Astrocyte (in vitro differentiated cells and primary cell): ENCODE measurements at places on chromosomes 6 and 20.
A peak's percentile ranks its signal among the peaks of the same experiment; 100 is the strongest.

DNA sequence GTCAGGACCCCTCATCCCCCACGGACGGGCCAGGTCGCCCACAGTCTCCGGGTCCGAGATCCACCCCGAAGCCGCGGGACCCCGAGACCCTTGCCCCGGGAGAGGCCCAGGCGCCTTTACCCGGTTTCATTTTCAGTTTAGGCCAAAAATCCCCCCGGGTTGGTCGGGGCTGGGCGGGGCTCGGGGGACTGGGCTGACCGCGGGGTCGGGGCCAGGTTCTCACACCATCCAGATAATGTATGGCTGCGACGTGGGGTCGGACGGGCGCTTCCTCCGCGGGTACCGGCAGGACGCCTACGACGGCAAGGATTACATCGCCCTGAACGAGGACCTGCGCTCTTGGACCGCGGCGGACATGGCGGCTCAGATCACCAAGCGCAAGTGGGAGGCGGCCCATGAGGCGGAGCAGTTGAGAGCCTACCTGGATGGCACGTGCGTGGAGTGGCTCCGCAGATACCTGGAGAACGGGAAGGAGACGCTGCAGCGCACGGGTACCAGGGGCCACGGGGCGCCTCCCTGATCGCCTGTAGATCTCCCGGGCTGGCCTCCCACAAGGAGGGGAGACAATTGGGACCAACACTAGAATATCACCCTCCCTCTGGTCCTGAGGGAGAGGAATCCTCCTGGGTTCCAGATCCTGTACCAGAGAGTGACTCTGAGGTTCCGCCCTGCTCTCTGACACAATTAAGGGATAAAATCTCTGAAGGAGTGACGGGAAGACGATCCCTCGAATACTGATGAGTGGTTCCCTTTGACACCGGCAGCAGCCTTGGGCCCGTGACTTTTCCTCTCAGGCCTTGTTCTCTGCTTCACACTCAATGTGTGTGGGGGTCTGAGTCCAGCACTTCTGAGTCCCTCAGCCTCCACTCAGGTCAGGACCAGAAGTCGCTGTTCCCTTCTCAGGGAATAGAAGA lies 978 bp downstream of the HLA-A start:
- DNase-seq, result no peak

DNA sequence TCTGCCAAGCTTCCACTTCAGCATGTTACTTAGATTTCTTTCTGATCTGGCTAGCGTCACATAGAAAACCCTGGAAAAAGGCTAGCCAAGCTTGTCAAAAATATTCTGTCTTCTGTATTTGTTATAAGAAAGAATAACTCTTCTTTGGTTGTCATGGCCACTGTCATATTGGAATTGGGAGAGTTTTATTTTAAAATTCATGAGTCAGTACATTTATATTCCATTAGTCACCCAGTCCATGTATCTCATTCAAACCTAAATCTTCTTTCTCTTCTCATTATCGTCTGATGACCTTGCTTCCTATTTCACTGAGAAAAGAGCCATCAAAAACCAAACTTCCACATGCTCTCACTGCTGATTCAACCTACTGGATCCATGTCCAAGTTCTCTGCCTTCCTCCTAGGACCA lies 65.7 kb downstream of the EPM2A start:
- DNase-seq, result peak; percentile 81

DNA sequence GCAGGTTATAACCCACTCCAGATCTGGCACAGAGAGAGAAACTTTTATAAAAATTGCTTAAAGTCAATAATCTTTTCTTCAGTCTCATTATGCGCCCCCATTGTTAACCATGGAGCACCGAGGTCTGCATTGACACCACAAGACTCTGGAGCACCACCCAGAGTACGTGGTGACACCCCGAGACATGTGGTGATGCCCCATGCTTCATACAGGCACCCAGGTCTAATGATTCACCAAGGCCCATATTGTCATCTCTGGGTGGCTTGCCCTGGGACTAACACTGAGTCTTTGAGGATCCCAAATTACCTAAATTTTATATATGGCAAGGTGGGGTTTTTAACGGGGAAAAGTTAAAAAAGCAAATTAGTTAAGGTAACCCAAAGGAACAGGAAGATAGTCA lies 31.1 kb downstream of the CD109 start:
- DNase-seq, result no peak

DNA sequence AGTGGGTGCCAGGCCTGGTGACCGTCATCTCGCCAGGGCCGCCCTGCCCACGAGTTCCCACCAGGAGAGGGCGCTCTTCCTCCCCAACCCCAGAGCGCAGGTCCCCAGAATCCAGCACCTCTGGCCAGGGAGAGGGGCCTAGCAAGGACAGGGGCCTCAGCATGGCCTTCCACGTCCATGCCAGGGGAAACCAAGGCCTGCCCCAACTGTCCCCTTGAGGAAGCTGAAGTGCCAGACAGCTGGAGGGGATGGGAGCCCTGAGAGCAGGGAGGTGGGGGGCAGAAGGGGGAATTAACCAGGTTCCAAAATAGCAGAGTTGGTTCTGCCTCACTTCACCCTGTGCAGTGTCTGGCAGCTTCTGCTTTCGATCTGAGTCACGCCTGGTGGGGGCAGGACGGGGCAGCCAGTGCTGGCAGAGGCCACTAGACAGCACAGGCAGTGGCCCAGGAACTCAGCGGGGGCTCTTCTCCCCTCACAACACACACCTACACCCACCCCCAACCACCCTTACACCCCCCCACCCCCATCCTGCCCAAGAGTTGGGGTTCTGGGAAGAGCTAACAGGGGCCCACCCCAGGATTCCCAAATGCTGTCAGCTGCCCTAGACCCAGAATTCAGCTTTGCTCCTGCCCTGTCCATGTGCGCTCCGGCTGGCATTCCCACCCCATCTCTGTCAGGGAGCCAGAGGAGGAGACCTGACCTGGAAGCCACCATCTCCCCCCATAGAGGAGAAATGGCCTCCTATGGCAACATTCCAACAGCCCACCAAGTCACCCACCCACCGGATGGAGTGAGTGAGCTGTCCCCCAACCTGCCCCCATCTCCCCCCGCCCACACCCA lies 29.2 kb downstream of the TFEB start:
- peak; percentile 61 for DNase-seq

GRCh38 chr6:132300323-132300949 lies 100.8 kb downstream of the MOXD1 start:
- DNase-seq, result peak; percentile 17

- DNase-seq, result peak; percentile 95
Observed at GRCh38 chr6:10316373-10316721, 98.5 kb downstream of the TFAP2A start.

GRCh38 chr20:45293041-45294002 lies 13.3 kb upstream of the RBPJL start:
- peak; percentile 19 for DNase-seq

DNA sequence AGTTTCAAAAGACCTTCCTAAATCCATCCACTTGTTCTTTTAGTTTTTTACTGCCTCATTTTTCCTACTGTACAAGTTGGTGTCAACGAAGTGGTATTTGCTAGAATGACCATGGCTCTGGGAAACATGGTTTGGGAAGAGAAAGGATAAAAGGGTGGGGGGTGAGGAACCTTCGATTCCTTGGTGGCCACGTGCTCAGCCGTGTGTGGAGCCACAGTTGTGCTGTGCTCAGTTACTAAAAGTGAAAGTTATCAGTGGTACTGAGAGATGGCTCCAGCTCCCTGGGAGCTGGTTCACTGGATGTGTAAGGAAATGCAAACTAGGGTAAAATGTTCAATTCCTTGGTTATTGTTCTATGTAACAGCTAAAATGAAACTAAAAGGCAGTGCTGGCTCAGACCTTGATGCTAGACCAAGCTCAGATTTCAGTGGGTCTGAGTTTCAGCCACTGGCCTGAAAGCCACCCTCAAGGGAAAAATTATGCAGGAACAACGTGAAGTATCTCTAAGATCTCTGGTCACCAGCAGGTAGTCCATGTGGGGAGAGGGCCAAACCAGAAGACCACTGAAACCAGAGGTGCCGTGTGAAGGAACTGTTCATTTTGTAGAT lies 7.4 kb upstream of the SLC22A2 start:
- no peak for DNase-seq

DNA sequence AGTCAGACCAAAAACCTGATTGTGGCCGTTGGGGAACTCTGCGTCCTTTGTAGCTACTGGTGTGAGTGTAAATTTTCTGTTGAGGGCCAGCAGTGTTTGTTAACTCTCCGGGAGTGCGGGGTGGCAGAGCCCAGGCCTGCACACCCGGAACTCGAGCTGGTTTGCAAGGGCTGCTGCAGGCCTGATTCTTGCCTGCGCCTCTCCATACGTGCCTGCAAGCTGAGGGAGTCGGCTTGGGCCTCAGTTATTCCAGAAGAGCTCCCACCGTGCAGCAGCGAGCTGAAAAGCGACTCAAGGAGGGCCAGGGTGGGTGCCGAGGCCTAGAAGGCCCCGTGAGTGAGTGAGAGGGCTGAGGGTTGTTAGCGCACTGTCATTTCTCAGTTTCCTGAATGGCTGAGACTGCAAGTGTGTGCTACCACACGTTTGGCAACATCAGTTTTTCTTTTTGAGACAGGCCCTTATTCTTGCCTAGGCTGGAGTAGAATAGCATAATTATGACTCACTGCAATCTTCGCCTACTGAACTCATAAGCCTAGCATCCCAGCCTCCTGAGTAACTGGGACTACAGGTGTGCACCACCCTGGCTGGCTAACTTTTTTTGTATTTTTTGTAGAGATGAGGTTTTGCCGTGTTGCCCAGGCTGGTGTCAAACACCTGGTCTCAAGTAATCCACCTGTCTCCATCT lies 33.9 kb upstream of the KIF13A start:
- no peak for DNase-seq
